ENCODE measurements at places on chromosomes 16 and 17. TPM values are rescaled to one million over a fixed set of nuclear protein-coding genes. Genes with fewer than 3 reads are reported as not detected.

- H3K36me3 ChIP-seq: no peaks in the 10 kb centered on the region
- H3K27ac ChIP-seq: no peak overlapping the region
- H3K4me3 ChIP-seq: no peak overlapping the region
- H3K4me1 ChIP-seq: no peaks in the 10 kb centered on the region
- DNase-seq: no peak
Observed at GRCh38 chr16:48194828-48195556, 39.2 kb upstream of the ABCC12 start.

DNA sequence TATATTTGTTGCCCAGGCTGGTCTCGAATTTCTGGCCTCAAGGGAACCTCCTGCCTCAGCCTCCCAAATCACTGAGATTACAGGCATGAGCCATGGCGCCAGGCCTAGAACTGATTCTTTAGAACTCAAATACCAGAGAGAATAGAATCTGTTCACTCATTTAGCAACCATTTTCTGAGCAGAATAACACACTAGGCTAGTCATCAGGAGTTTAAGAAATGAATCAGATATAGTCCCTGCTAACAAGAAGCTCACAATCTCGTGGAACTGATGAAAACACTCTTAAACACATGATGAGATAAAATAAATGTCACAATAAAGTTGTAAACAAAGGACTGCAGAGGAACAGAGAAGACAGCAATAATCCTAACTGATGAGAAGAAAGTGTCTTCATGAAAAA, 55.8 kb upstream of the ADCY9 start:
- H3K4me1 ChIP-seq: peaks cover 4% of the 10 kb centered on the region
- H3K36me3 ChIP-seq: no peaks in the 10 kb centered on the region
- H3K4me3 ChIP-seq: no peak overlapping the region
- no peaks in the 10 kb centered on the region for H3K27me3 ChIP-seq
- DNase-seq: no peak
- no peak overlapping the region for H3K27ac ChIP-seq

GRCh38 chr17:5526821-5527598, 40.6 kb downstream of the MIS12 start:
- no peak overlapping the region for H3K4me3 ChIP-seq
- H3K4me1 ChIP-seq: no peaks in the 10 kb centered on the region
- no peak for DNase-seq

DNA sequence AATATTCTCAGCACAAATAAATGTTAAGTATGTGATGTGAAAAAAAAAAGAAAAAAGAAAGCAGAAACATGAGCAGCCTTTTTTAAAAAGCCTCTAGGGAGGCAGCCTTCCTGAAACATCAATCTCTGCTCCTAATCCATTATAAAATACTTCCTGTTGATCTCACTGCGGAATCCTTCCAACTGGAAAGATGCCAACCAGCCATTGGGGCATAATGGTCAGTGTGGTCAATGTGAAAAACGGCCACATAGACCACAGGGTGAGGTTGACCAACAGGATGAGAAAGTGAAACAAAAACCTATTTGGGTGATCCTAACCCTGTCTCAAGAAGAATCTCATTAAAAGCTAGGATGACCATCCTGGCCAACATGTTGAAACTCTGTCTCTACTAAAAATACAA, 26.1 kb upstream of the ABCA8 start:
- H3K27ac ChIP-seq: no peak overlapping the region
- no peaks in the 10 kb centered on the region for H3K27me3 ChIP-seq
- no peak overlapping the region for H3K4me3 ChIP-seq
- H3K4me1 ChIP-seq: no peaks in the 10 kb centered on the region

DNA sequence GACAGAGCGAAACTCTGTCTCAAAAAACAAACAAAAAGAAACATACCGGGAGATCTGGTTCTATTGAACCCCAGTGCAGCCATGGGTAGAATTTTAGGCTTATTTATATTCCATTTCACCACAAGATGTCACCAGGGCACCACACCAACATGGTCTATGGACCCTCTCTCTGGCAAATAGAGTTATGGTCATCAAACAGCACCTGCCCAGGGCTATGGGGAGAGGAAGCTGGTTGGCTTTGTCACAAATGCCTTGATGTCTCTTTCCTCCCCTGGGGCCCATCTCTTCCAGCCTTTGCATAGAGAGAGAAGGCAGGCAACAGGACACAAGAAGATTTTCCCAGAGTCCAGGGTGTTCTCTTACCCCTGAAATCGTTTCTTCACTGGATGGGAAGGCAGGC, 128.4 kb downstream of the WWOX start:
- no peak overlapping the region for H3K4me3 ChIP-seq
- peak; percentile 8 for DNase-seq
- no peaks in the 10 kb centered on the region for H3K36me3 ChIP-seq
- no peaks in the 10 kb centered on the region for H3K4me1 ChIP-seq
- H3K27me3 ChIP-seq: no peaks in the 10 kb centered on the region

DNA sequence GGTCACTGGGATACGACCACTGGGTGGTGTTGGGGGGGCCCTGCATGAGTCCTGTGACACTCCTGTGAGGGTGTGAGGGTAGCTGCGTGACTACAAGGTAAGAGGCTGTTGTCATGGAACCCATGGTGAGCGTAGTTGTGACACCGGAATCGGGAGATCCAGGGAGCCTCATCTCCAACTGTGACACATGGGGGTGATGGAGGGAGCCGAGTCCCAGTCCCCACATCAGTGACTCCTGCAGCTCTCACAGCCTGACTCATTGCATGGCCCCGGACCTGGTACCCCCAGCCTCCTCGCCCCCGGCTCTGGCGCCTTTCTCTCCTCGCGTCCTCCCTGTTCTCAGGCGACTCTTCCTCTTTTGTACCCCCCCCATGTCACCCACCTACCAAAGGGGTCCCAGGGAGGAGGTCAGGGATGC, 14.2 kb downstream of the CDH16 start:
- H3K36me3 ChIP-seq: no peaks in the 10 kb centered on the region
- no peaks in the 10 kb centered on the region for H3K4me1 ChIP-seq
- no peak overlapping the region for H3K27ac ChIP-seq
- H3K4me3 ChIP-seq: no peak overlapping the region
- no peak for DNase-seq

GRCh38 chr17:302300-302698, 50.3 kb downstream of the RPH3AL start:
- H3K27ac ChIP-seq: no peak overlapping the region
- no peaks in the 10 kb centered on the region for H3K4me1 ChIP-seq

DNA sequence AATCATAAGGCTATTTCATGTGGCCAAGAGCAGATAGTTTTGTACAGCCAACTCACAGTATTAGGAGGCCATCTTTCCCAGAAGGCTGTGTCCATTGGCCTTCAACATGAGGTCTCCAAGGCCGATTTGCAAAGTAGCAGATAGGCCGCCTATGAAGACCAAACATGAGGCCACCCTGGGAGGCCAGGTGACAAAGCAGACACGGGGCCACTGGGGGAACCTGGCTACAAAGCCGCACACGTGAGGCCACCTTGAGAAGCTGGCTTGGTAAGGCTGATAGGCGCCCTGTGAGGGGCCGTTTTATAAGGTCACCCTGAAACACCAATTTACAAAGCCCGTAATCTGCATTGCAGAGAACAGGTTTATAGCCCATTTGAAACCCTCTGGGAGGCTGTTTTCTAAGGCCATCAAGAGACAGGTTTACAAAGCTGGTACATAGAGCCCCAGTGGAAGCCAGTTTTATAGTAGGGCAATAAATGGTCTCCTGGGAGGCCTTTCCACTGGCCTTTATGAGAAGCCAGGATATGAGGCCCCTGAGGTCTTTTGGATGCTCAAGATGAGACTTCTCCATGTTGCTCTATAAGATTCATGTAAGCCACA, 4.9 kb downstream of the KDM8 start:
- peaks cover 21% of the 10 kb centered on the region for H3K4me1 ChIP-seq
- H3K4me3 ChIP-seq: no peak overlapping the region
- H3K36me3 ChIP-seq: peaks cover 20% of the 10 kb centered on the region
- DNase-seq: no peak
- no peaks in the 10 kb centered on the region for H3K27me3 ChIP-seq

DNA sequence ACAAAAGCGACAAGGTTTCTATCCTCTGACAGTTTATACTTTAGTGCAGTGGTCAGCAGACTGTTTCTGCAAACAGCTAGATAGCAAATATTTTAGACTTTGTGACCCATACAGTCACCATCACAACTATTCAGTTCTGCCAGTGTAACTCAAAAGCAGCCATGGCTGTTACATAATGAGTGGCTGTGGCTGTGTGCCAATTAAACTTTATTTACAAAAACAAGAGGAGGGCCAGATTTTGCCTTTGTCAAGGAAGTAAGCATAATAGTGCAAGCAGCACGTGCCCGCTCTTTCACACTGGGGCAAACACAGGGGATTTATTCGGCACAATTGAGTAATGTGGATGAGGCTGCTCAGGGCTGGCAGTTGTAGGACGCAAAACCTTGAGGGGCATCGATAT, 551.5 kb downstream of the MAF start:
- no peaks in the 10 kb centered on the region for H3K36me3 ChIP-seq
- no peaks in the 10 kb centered on the region for H3K4me1 ChIP-seq
- H3K27ac ChIP-seq: no peak overlapping the region
- no peaks in the 10 kb centered on the region for H3K27me3 ChIP-seq

GRCh38 chr16:30602616-30603277, 7.4 kb downstream of the ZNF689 start:
- no peaks in the 10 kb centered on the region for H3K4me1 ChIP-seq
- no peak for DNase-seq
- no peak overlapping the region for H3K27ac ChIP-seq
- no peak overlapping the region for H3K4me3 ChIP-seq
- peaks cover 27% of the 10 kb centered on the region for H3K36me3 ChIP-seq

DNA sequence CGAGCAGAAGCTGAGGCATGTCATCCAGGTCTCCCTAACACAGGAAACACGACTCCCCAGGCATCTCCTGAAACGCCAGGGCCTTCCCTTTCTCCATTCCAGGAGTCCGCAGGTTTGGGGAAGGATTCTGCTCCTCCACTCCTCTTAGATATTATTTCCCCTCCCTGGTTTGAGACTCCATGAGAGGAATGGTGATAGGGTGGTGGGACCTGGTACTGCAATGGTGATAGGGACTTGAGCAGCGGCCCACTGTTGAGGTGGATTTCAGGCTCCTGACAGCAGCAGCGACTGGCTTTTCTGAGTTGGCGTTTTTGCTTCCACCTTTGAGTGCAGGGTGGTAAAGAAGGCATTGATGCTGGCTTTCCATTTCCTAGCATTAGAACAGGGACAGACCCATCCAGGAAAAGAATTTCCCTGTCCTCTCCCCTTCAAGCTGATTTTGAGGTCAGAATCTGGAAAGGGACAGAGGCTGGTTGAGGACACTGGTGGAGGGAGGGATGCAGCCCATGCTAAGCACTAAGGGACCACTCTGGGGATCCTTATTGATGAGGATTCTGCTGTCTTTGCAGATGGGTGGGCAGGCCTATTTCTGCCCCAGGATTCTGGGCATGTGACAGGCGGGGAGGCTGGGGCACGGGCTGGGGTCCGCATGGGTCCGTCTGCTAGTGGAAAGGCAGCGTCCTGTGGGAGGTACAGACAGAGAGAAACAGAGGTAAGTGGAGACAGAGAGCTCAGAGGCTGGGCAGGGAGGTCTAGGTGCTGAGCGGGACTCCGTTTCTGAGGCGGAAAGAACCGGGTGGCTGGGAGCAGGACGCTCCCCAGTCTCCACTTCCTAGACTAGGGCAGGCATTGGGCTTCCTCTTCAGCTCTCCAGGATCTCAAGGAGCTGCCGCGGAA, 1.3 kb upstream of the TBX4 start:
- H3K27me3 ChIP-seq: peaks cover 42% of the 10 kb centered on the region
- peaks cover 28% of the 10 kb centered on the region for H3K4me1 ChIP-seq
- H3K36me3 ChIP-seq: no peaks in the 10 kb centered on the region
- no peak overlapping the region for H3K27ac ChIP-seq

DNA sequence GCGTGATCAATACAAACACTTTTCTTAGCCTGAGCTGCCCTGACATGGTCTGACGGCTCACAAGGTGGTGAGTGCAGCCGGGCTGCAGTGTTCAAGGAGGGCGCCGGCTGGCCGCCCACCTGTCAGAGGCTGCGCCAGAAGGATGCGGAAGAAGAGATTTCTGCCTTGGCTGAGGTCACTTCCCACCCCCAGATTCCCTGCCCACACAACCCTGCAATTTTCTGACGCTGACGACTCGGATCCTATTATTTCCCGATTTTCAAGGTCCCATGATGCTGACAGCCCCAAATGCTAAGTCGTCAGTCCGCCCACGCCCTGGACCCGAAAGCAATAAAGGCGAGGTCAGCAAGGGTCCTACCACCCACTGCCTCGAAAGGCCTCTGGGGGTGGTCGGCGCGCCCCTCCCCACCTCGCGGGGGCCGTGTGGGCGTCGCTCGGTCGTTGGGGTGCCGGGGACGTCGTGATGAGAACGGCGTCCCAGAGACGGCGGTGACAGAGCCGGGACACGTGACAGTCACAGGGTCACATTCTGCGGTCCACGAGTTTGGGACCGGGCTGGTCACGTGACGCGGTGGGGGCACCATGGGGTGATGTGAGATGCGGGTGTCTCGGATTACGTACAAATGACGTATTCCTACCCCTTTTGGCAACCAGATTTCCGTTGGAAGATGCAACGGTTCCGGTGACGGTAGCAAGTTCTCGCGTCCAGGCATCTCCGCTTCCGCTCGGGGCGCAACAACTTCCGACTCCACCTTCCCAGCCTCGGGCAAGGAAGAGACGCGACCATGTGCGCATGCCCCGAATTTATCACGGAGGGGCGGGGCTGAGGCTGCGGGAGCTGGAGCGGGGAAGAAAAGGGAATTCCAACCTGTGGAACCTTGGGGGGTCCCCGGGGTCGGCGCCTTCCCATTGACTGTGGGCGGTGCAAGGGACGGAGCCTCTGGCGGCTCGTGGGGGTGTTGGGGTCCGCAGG, at the start of gene STX4:
STX4 (plus strand) TSS at position 823 of the 973 bp plus-strand sequence. CDS start 248 bp downstream, outside the sequence.
- peak within 1 kb of the TSS; percentile 76 for H3K4me3 ChIP-seq
- H3K27me3 ChIP-seq: no peaks in the 10 kb centered on the region
- H3K27ac ChIP-seq: peak within 1 kb of the TSS; percentile 99
- H3K4me1 ChIP-seq: peaks cover 16% of the 10 kb centered on the region

GRCh38 chr17:62164747-62165722, 100.0 kb upstream of the MED13 start:
- no peak overlapping the region for H3K27ac ChIP-seq
- no peaks in the 10 kb centered on the region for H3K4me1 ChIP-seq
- no peak overlapping the region for H3K4me3 ChIP-seq
- H3K27me3 ChIP-seq: no peaks in the 10 kb centered on the region

GRCh38 chr16:53744449-53744848, 40.5 kb downstream of the FTO start:
- DNase-seq: peak; percentile 18
- H3K36me3 ChIP-seq: no peaks in the 10 kb centered on the region
- H3K27ac ChIP-seq: peak overlapping the region; percentile 6
- no peaks in the 10 kb centered on the region for H3K27me3 ChIP-seq
- H3K4me1 ChIP-seq: peaks cover 12% of the 10 kb centered on the region
- H3K4me3 ChIP-seq: no peak overlapping the region

- H3K27ac ChIP-seq: peak overlapping the region; percentile 50
- H3K4me3 ChIP-seq: peak overlapping the region; percentile 68
- H3K36me3 ChIP-seq: no peaks in the 10 kb centered on the region
- peaks cover 34% of the 10 kb centered on the region for H3K4me1 ChIP-seq
- no peak for DNase-seq
Observed at GRCh38 chr17:67993998-67994361, 2.3 kb downstream of the C17orf58 start.

The CIBAR2 gene
- polyA plus RNA-seq: not detected

The HBM gene
- polyA plus RNA-seq: 3.2 TPM

The SAMD14 gene
- polyA plus RNA-seq: 0.06 TPM

The PIK3R6 gene
- polyA plus RNA-seq: 11.0 TPM

The TBC1D3I gene
- 0.19 TPM for polyA plus RNA-seq

The GRB2 gene
- polyA plus RNA-seq: 152 TPM

The EPN2 gene
- 15.7 TPM for polyA plus RNA-seq

The CCL1 gene
- polyA plus RNA-seq: not detected

All from B cell (primary cell).